Activated T-helper 17 cell treated with anti-CD3 and anti-CD28 coated beads, Interleukin-2, amount 50 U/mL, for 72 hours (primary cell): ENCODE measurements at places on chromosomes 13 and 19. TPM values are rescaled to one million over a fixed set of nuclear protein-coding genes. Genes with fewer than 3 reads are reported as not detected.

DNA sequence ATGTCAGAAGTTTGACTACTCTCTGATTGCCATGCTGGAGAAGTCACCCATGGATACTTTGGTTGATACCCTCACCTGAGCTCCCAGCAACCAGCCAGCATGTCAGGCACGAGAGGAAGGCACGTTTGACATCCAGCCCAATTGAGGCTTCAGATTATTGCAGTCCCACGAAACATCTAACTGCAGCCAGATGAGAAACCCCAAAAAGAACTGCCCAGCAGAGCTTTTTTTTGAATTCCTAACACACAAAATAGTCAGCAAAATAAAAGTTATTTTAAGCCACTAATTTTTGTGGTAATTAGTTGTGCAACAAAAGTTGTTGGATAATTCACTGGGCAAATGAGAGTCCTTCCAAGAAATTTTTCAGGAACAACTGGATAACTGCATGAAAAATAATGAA, 259.0 kb downstream of the LMO7 start:
- no peak for ATAC-seq

DNA sequence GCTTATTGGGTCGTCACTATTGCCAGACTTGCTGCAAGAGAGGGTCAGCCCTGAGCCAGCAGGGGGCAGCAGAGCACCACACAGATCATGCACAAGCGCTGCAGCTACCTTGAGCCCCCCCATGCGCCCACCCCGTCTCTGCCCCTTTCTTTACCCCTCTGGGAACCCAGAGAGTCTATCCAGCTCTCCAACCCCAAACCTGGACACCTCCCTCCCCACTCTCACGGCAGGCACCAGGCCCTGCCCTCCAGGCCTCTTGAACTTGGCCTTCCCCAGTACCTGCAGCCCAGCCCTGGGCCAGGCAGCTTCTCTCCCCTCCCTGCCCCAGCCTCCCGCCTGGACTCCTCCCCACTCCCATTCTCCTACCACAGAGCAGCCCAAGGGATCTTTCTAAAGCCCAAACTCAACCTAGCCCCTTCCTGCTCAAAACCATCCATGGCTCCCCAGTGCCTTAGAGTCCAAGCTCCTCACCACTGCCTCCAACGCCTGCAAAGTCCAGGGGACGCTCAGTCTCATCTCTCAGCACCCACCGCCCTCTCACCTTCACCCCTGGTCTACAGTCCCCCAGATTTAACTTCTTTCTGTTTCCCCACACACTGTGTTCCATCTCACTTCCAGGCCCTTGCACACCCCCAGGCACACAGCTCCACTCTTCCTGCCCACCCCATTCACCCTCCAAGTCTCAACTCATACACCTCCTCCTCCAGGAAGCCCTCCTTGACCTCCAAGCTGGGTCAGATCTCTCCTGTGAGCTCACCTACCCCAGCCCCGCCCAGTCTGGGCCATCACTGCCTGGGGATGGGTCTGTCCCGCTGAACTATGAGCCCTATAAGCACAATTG, 9.4 kb upstream of the CEACAM16 start:
- peak; percentile 13 for ATAC-seq

The OR7C1 gene
- not detected for total RNA-seq

The DCLK1 gene
- not detected for total RNA-seq

DNA sequence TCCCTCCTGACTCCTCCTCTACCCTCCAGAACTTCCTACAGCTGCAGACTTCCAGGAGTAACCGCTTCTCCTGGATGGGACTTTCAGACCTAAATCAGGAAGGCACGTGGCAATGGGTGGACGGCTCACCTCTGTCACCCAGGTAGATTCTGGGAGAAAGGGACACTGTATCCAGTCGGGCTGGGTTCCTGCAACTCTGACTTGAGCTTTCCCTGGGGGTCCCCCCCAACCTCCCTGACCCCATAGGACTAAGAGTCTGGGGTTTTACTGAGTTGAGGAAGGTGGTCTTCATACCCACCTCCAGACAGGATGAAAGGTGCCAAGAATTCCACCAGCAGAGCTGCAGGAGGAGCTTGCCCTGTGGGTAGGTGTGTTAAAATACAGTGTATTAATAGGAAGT, 4.4 kb downstream of the CLEC4M start:
- ATAC-seq, result no peak

The CYSLTR2 gene
- total RNA-seq, result 1.8 TPM

GRCh38 chr19:29700498-29700897, 14.6 kb downstream of the C19orf12 start:
- ATAC-seq, result no peak

DNA sequence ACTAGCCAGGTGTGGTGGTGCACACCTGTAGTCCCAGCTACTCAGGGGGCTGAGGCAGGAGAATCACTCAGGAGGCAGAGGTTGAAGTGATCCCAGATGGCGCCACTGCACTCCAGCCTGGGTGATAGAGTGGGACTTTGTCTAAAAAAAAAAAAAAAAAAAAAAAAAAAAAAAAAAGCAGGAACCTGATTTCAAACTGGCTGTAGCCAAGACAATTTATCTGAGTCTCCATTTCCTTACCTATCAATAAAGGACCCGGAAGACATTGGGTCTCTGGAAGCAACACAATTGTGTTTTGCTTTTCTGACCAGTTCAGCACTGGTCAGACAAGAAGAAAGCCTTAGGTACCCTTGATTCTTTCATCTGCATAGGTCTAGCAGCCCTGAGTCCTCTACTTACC, 491.0 kb downstream of the TBC1D4 start:
- no peak for ATAC-seq

DNA sequence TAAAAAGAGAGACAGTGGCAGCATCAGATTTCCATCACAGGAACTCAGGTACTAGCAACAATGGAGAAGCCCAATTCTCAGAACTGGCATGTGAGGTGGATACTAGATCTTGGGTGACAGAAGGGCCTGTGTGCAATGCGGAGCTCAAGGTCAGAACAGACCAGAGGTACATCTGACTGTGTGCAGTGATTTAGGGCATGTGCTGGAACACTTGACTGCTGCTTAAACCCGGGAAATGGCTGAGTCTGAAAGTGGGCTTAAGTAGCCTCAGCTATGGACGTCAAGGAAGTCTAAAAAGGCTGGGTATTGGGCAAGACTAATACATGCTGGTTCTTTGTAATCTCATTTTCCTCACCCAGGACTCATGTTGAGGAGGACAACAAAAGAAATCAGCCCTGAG, 182.2 kb downstream of the LACC1 start:
- no peak for ATAC-seq

- no peak for ATAC-seq
These were observed 200.2 kb upstream of the ZNF536 start for GRCh38 chr19:30171795-30172612.

The ADGRE3 gene
- not detected for total RNA-seq

- ATAC-seq, result peak; percentile 70
These were observed 2.2 kb downstream of the CXCL17 start for GRCh38 chr19:42440357-42441048.

The SKA3 gene
- 29.5 TPM for total RNA-seq

DNA sequence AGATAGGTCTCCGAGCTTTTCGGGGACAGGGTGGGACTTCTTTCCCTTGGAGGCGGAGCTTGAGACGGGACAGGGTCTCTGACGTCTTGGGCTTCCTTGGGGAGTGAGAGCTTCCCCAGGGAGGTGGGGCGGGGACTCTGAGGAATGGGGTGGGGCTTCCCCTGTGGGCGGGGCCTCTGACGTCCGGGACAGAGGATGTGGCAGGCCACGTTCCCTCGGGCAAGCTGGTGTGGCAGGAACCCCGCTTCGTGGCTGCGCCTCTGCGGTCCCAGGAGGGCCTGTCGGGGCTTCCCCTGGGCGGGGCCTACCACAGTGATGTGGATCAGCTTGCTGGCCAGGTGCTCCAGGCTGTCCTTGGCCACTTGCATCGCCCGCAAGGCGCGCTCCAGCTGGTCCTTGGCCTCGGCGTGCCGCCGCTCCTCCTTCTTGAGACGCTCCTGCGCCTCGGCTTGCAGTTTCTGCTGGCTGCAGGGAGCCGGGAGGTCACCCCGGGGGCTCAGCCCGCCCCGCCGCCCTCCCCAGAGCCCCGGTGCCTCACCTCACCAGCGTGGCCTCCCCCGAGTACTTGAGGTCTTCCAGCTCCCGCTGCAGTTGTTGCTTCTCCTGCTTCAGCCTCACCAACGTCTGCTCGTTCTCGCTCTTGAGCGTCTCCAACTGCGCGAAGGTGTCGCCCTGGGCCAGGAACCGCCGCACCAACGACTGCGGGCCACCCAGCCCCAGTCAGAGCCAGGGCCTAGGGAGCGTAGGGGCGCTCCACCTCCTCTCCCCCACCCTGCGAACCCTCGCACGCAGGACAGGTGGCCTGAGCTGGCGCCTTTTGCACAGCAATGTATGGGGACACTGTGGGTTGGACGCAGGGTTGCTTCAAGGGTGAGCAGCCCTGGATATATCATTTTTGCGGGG, 3.3 kb upstream of the RGL3 start:
- peak; percentile 88 for ATAC-seq

The GPC6 gene
- not detected for total RNA-seq

DNA sequence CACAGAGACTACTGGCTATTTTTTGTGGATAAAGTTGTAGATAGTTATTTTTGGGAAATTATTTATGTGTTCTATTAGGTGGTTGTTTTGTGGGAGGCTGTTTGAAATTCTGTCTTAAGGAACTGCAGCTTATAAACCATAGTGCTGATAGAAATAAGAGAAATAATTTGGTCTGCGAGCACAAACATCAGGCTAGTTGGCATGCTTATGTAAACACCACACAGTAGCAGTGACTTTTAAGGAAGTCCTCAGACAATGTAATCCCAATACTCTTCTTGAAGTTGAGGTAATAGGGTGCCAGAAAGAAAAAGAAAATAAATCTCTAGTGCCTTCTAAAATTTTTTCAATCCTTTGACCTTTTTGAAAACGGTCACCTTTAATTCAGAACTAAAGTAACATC, 23.9 kb downstream of the KL start:
- ATAC-seq, result no peak

The SHISA7 gene
- total RNA-seq, result not detected

The MCEMP1 gene
- not detected for total RNA-seq

GRCh38 chr13:18943273-18943672, 238.4 kb downstream of the TUBA3C start:
- ATAC-seq, result no peak

DNA sequence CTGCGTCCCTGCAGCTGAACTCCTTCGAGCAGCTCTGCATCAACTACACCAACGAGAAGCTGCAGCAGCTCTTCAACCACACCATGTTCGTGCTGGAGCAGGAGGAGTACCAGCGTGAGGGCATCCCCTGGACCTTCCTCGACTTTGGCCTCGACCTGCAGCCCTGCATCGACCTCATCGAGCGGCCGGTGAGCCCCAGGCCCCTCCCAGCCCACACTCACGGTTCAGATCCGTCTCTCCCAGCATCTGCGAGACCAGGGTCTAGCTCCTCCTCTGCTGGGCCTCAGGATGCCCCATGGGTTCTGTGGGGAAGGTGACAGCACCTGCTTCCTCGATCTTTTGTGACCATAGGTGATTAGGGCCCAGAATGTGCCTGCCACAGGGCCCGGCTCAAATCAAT, 46.2 kb downstream of the MYH14 start:
- ATAC-seq, result no peak

The SCAF1 gene
- 53.8 TPM for total RNA-seq

DNA sequence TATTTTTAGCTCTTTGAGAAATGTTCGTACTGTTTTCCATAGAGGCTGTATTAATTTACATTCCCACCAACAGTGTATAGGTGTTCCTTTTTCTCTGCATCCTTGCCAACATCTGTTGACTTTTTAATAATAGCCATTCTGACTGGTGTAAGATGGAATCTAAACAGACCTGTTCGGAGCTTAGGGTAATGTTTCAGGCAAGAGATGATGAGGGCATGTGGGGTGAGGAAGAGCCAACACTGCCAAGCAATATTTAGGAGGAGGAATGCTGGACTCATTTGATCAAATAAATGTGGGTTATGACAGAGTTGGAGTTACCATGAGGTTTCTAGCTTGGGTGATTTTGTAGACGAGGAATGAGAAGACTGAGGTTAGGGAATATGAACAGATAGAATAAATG, 382.9 kb downstream of the KLF12 start:
- ATAC-seq, result no peak

DNA sequence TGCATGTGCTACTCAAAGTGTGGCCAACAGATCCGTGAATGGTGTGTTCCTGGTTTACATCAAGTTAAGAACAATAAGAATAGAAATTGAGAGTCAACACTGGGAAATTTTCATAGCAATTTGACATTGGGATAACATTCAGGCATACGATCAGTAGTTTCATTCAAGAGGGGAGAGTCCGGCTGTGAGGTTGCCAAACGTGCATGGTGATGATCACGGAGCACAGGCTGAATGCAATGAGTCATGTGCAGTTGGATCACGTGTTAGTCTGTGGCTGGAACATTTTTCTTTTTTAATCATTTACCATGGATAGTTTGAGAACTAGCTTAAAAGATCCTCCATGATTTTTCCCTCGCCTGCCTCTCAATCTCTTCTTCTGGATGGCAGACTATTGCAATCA, 2.5 kb upstream of the DCT start:
- ATAC-seq, result no peak

- peak; percentile 52 for ATAC-seq
These were observed 20.2 kb upstream of the CEACAM6 start for GRCh38 chr19:41735071-41735600.

GRCh38 chr13:52048516-52048915, 24.0 kb downstream of the UTP14C start:
- no peak for ATAC-seq

DNA sequence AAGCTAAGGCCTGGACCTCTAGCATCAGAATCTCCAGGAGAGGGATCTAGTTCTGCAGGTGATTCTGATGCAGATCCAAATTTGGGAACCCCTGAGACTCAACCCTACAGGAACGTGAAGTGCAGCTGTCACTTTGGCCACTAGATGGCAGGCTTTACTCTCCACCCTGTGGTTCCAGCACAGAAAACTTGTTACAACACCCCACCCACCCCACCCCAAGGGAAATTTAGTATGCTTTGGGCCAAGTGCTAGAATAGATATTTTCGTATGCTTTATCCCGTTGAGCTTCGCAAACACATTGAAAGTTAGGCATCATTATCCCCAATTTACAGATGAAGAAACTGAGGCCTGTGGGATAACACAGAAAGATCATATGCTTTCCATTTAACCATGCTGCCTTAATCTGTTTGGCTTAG, 232.0 kb downstream of the B3GLCT start:
- ATAC-seq, result peak; percentile 45

GRCh38 chr13:48334534-48335127, 31.1 kb downstream of the RB1 start:
- ATAC-seq, result peak; percentile 53

The URAD gene
- total RNA-seq, result not detected

DNA sequence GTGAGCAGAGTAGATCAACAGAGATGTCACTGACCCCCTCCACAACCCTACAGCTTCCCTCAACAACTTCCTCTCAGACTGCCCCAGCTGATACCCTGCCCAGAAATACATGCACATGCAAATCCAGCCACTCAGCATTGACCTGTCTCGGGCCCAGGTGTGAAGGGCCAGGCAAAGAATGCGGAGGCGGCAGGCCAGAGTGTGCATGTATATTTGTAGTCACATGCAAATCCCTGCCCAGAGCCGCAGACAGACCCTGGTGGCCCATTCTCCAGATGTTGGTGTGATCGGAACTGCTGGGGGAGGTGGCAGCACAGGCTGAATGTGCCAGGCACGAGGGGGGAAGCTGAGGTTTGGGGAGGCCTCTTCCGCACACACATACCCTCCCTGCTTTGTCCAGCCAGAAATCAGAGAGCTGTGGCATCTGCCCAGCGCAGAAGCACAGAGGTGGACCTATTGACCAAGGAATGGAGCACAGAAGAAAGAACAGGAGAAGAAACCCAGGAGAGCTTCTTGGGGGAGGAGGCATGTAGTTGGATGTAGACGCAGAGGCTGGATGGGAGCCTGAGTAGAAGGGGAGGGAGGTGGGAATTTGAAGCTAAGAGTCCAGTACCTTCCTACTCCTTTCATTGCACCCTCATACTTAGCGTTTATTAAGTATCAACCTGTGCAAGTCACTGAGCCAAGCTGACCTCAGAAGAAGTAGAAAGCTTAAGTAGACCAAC, 14.4 kb downstream of the MEF2B start:
- ATAC-seq, result no peak

The CLC gene
- total RNA-seq, result not detected

The CD209 gene
- not detected for total RNA-seq
